ENCODE measurements at places on chromosomes 7 and 10. TPM values are rescaled to one million over a fixed set of nuclear protein-coding genes. Genes with fewer than 3 reads are reported as not detected.
A peak's percentile ranks its signal among the peaks of the same experiment; 100 is the strongest.

- no peak overlapping the region for H3K4me3 ChIP-seq
- H3K4me1 ChIP-seq: no peaks in the 10 kb centered on the region
These were observed 130.4 kb downstream of the CDH23 start for GRCh38 chr10:71527135-71527534.

C10orf143 gene
- polyA plus RNA-seq: 3.2 TPM

GRCh38 chr10:132499367-132499685, 38.3 kb upstream of the INPP5A start:
- H3K4me3 ChIP-seq: no peak overlapping the region
- no peak for DNase-seq
- no peaks in the 10 kb centered on the region for H3K36me3 ChIP-seq
- H3K4me1 ChIP-seq: no peaks in the 10 kb centered on the region
- no peak overlapping the region for H3K27ac ChIP-seq

PODXL gene
- 24.3 TPM for polyA plus RNA-seq

- no peaks in the 10 kb centered on the region for H3K36me3 ChIP-seq
- no peaks in the 10 kb centered on the region for H3K4me1 ChIP-seq
- no peak overlapping the region for H3K4me3 ChIP-seq
- H3K27me3 ChIP-seq: no peaks in the 10 kb centered on the region
These were observed 73.4 kb downstream of the CAV1 start for GRCh38 chr7:116598278-116598677.

AKR1C4 gene
- 0.02 TPM for polyA plus RNA-seq

- peak; percentile 50 for DNase-seq
- no peaks in the 10 kb centered on the region for H3K36me3 ChIP-seq
- no peaks in the 10 kb centered on the region for H3K27me3 ChIP-seq
- no peak overlapping the region for H3K27ac ChIP-seq
- no peak overlapping the region for H3K4me3 ChIP-seq
These were observed 6.8 kb downstream of the CYP26A1 start for GRCh38 chr10:93080350-93081046.

DNAJC2 gene
- polyA plus RNA-seq: 27.7 TPM

DNA sequence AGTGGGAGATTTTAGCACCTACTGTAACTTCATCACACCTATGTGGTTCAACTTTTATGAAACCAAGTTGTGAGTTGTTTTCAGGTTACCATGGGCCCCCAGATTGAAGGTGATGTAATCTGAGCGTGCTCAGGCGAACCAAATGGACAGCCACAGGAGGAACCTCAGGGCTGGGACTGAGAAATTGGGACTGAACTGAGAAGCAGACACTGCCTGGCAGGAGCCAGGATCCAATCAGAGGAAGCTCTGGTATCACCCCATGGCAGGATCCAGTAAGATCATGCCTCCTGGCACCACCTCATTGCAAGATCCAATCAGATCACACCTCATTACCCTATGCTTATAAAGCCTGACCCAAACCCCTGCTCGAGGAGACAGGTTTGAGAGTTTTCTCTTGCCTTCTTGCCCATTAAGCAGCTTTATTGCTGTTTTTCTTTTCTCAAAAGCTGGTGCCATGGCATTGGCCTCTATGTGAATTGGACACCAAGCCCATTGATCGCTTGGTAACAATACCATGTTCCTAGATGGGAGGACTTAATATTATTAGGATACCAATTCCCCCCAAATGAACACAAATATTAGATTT, 43.2 kb upstream of the GDF10 start:
- H3K36me3 ChIP-seq: no peaks in the 10 kb centered on the region
- H3K4me1 ChIP-seq: no peaks in the 10 kb centered on the region
- H3K27me3 ChIP-seq: no peaks in the 10 kb centered on the region

GRCh38 chr7:148972375-148972774, 55.9 kb downstream of the PDIA4 start:
- no peaks in the 10 kb centered on the region for H3K4me1 ChIP-seq
- no peak for DNase-seq
- no peaks in the 10 kb centered on the region for H3K36me3 ChIP-seq
- no peak overlapping the region for H3K27ac ChIP-seq
- no peaks in the 10 kb centered on the region for H3K27me3 ChIP-seq
- no peak overlapping the region for H3K4me3 ChIP-seq

- no peak for DNase-seq
- H3K4me3 ChIP-seq: no peak overlapping the region
- H3K27me3 ChIP-seq: no peaks in the 10 kb centered on the region
- no peaks in the 10 kb centered on the region for H3K36me3 ChIP-seq
- no peak overlapping the region for H3K27ac ChIP-seq
These were observed 219.2 kb downstream of the FGFR2 start for GRCh38 chr10:121379013-121379412.

GRCh38 chr10:86004337-86004736, 362.3 kb downstream of the GRID1 start:
- no peak overlapping the region for H3K27ac ChIP-seq
- no peaks in the 10 kb centered on the region for H3K4me1 ChIP-seq
- no peak for DNase-seq

- no peaks in the 10 kb centered on the region for H3K27me3 ChIP-seq
- DNase-seq: no peak
- no peak overlapping the region for H3K27ac ChIP-seq
- H3K4me1 ChIP-seq: peaks cover 3% of the 10 kb centered on the region
- no peak overlapping the region for H3K4me3 ChIP-seq
- no peaks in the 10 kb centered on the region for H3K36me3 ChIP-seq
These were observed 81.3 kb downstream of the NAMPT start for GRCh38 chr7:106203473-106203872.

DNA sequence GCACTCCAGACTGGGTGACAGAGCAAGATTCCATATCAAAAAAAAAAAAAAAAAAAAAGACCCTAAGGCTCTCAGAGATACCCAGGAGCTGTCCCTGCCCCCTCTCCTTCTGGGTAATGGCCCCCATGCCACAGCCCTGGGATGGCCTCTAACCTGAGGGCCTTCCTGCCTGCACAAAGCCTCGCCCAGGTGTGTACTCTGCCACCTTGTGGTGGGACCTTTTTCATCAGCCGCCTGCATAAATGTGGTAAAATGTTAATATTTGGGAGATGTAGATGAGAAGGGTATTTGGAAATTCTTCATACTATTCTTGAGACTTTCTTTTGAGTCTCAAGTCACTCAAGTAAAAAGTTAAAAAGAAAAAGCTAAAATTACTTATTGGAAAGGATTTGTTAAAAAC, 46.3 kb upstream of the RNF216 start:
- no peaks in the 10 kb centered on the region for H3K27me3 ChIP-seq
- H3K4me1 ChIP-seq: no peaks in the 10 kb centered on the region
- no peak for DNase-seq
- H3K4me3 ChIP-seq: no peak overlapping the region
- H3K36me3 ChIP-seq: no peaks in the 10 kb centered on the region
- H3K27ac ChIP-seq: no peak overlapping the region

SLC39A12 gene
- 0.03 TPM for polyA plus RNA-seq

PITX3 gene
- polyA plus RNA-seq: not detected

UCMA gene
- polyA plus RNA-seq: not detected

NOS3 gene
- 9.3 TPM for polyA plus RNA-seq

PDE1C gene
- 2.0 TPM for polyA plus RNA-seq

ACBD5 gene
- polyA plus RNA-seq: 13.8 TPM

DNA sequence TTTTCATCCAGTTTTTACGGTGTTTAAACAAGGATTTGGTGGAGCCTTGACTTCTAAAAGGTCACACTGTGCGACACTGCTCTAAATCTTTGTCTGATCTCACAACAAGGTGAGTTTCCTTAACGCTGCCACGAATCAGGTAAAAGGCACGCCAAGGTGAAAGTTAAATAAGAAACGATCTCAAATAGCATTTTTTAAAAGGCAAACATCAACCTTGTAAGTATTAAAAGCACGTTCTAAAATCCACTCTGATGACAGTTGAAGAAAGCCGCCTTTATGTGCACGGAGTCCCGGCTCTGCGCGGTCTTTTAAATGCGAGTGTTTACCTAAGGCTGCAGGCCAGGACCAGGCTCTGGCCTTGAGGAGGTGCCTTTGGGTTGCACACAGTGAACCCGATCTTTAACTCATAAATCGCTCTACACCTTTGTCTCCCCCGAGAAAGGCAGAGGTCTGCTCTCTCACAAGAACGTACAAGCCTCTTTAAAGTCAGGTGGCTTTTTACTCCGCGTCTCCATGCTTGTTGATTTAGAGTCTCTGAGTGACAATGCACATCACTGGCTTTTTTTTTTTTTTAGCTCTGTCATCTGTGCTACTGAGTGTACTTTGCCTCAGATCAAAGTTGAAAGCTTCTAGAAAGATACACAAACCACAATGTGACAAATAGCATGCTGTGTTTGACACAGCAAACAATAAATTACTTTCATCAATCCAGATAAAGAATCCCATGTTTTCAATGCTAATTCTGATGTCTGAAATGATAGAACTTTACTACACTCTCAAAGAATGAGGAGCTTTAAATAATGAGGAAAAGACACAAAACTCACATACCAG, 25.9 kb upstream of the RNF32 start:
- H3K27ac ChIP-seq: no peak overlapping the region
- no peak overlapping the region for H3K4me3 ChIP-seq
- H3K4me1 ChIP-seq: no peaks in the 10 kb centered on the region
- H3K36me3 ChIP-seq: no peaks in the 10 kb centered on the region

DNA sequence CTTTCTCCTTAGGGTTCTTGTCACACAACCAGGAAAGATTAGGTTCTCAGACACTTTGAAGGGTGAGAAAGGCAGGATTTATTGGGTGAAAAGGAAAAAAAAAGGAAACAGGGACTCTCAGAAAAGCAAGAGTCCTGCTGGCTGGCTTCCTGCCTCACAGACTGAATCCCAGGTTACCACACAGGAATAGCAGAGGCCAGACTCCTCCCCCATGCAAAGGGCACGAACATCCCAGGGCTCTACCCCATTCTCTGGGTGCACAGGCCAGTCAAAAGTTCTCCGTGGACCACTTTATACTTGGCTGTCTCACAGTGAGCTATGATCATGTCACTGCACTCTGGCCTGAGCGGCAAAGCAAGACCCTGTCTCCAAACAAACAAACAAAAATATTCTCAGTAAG, 42.6 kb downstream of the HOXA1 start:
- no peaks in the 10 kb centered on the region for H3K4me1 ChIP-seq
- peaks cover 4% of the 10 kb centered on the region for H3K27me3 ChIP-seq
- H3K27ac ChIP-seq: no peak overlapping the region
- DNase-seq: no peak
- H3K36me3 ChIP-seq: no peaks in the 10 kb centered on the region

SEMA3A gene
- 1.5 TPM for polyA plus RNA-seq

GRCh38 chr7:45978731-45979211, 57.7 kb upstream of the IGFBP3 start:
- no peak overlapping the region for H3K27ac ChIP-seq
- H3K4me3 ChIP-seq: no peak overlapping the region
- peak; percentile 19 for DNase-seq
- no peaks in the 10 kb centered on the region for H3K36me3 ChIP-seq
- no peaks in the 10 kb centered on the region for H3K27me3 ChIP-seq
- peaks cover 15% of the 10 kb centered on the region for H3K4me1 ChIP-seq

- no peaks in the 10 kb centered on the region for H3K27me3 ChIP-seq
- peak; percentile 83 for DNase-seq
- H3K4me1 ChIP-seq: peaks cover 26% of the 10 kb centered on the region
- H3K36me3 ChIP-seq: no peaks in the 10 kb centered on the region
- no peak overlapping the region for H3K27ac ChIP-seq
These were observed 849 bp downstream of the LRRN3 start for GRCh38 chr7:111091593-111092358.

ZNF680 gene
- polyA plus RNA-seq: 4.5 TPM

BTBD16 gene
- polyA plus RNA-seq: 0.73 TPM

DNA sequence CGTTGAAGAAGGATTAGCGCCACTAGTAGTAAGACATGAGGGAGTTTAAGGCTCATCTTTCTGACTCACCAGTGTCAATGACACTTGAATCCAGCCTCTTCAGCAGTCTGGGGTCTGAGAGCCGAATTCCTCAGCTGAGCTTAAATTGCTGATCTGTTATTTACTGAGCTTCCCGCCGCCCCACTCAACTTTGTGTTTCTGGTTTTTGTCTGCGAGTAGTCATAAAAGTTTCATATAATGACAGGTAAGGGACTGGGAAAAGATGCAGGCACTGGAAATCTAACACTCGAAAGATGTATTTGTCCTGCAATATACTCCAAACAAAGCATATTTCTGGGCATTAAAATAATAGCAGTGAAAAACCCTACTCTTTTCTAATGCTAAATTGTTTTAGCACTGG, 51.2 kb upstream of the RELN start:
- no peaks in the 10 kb centered on the region for H3K36me3 ChIP-seq
- no peak overlapping the region for H3K4me3 ChIP-seq
- no peaks in the 10 kb centered on the region for H3K27me3 ChIP-seq
- H3K4me1 ChIP-seq: no peaks in the 10 kb centered on the region
- no peak for DNase-seq
- H3K27ac ChIP-seq: no peak overlapping the region

- no peak overlapping the region for H3K27ac ChIP-seq
- H3K27me3 ChIP-seq: no peaks in the 10 kb centered on the region
- no peak overlapping the region for H3K4me3 ChIP-seq
- peaks cover 17% of the 10 kb centered on the region for H3K4me1 ChIP-seq
These were observed 14.2 kb downstream of the ATAD1 start for GRCh38 chr10:87803831-87804230.

DNA sequence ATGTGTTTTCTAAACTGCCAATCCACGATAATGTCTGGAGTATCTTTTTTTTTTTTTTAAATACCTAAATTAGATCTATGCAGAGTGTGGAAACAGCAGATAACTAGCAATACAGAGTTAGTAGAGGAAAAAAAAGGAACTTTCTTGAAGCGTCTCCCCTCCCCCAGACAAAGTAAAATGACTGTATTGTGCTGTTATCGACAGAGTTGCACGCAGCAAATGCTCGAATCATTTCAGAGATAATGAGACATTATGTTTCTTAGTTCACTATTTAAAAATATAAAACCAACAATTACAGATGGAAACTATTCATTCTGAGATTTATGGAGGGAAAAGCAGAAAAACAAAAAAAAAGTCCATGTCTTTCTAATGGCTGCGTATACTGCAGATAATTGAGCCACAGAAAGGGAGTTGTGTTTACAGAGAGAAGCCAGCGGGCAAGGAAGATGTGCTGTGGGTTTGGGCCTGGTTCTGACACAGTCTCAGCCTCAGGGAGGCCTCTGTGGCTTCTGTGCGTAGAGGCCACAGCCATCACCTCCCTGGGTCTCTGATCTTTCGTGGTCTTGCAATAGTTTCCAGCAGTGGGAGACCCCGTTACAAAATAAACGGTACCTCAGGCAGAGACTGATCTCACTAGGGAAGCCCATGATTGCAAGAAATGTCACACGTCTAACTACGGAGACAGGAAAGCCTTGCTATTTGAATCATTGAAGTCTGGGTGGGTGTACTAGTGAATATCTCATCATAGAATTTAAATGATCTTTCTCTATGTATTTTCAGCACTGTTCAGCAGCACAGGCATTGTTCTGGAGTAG, 19.1 kb upstream of the KLF6 start:
- no peak overlapping the region for H3K4me3 ChIP-seq
- no peaks in the 10 kb centered on the region for H3K27me3 ChIP-seq
- H3K36me3 ChIP-seq: no peaks in the 10 kb centered on the region
- H3K27ac ChIP-seq: peak overlapping the region; percentile 87
- peaks cover 20% of the 10 kb centered on the region for H3K4me1 ChIP-seq

DNA sequence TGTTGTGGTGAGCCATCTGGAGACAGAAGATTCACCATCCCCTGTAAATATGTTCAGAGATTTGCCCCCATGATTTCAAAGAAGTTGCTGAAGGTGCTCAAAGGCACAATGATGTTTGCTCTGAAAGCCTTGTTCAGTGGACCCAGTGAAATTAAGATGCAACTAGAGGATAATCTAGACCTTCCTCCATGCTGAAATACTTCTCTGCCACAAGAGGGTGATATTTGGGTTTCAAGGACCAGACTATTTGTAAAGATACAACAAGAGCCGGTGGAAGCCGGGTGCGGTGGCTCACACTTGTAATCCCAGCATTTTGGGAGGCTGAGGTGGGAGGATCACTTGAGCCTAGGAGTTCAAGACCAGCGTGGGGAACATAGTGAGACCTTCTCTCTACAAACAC, 13.5 kb upstream of the MSRB2 start:
- DNase-seq: no peak
- no peak overlapping the region for H3K4me3 ChIP-seq
- H3K36me3 ChIP-seq: no peaks in the 10 kb centered on the region
- no peaks in the 10 kb centered on the region for H3K27me3 ChIP-seq

DOCK1 gene
- polyA plus RNA-seq: 11.2 TPM

All from lung (tissue), 17 donors.